ENCODE measurements at places on chromosomes 6 and 20. TPM values are rescaled to one million over a fixed set of nuclear protein-coding genes. Genes with fewer than 3 reads are reported as not detected.

C20orf173 gene
- total RNA-seq = not detected

- peak; percentile 54 for DNase-seq
Observed at GRCh38 chr6:16766043-16766536, 4.8 kb upstream of the ATXN1 start.

- no peak for DNase-seq
Observed at GRCh38 chr6:152206072-152206818, 398.8 kb downstream of the ESR1 start.

GRCh38 chr6:62891065-62891647 is 320.1 kb upstream of the FKBP1C start:
- DNase-seq = no peak

DNA sequence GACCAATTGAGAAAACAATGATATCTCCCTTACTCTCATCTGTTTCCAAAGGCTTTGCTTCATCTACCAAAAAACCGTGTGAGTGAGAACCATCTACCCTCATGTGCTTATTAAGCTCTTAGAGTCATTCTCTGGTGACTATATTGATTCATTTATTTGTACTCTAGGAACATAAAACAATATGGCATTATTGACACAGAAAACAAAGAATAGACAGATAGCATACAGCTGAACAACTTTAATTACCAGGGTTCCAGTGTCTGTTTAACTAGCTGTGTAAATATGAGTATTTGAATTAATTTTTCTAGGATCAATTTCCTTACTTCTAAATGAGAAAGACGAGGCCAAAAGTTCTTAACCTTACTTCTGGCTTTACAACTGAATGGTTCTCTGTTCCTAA is 31.3 kb upstream of the HEY2 start:
- DNase-seq = no peak

- no peak for DNase-seq
Observed at GRCh38 chr6:102749210-102749971, 1355.9 kb downstream of the GRIK2 start.

DNA sequence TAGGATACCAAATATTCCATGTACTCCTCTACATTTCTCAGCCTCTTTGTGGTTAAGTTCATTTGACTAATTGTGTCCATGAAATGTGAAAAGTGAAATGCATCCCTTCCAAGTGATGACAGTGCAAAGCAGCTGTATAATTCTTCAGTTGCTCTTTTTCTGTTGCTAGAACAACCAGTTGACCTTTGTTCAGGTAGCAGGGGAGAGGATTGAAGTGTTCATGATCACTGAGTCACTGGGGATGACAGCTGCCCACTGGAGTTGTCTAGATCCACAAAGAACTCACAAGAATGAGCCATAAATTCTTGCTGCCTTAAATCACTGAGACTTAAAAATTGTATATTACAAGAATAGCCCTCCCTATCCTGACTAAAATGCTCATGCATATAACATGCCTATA is 254.6 kb downstream of the EPHA7 start:
- DNase-seq = peak; percentile 29

DNA sequence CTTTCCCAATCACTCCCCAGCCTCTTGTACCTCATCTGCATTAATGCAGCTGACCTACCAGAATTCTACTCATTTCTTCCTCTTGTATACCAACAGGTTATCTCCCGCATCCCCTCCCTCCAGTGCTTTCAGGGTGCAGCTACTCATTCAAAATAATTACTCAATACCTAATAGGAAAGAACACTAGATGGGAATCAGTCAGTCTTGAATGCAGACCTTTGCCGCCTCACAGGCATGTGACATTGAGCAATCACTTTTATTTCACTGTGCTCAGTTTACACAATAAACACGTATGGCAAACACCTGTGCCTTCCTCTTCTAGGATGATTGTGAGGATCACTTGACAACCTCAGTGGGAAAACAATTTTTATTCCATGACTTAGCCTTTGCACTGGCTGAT is 13.3 kb downstream of the ZSCAN31 start:
- DNase-seq = no peak

ADAM33 gene
- not detected for total RNA-seq

EFCAB8 gene
- not detected for total RNA-seq

All from foreskin keratinocyte (primary cell).